M059J (cell line): ENCODE measurements at places on chromosomes 16 and 17.

- DNase-seq: peak; percentile 11
These were observed 572.1 kb upstream of the SALL1 start for GRCh38 chr16:51723036-51723724.

DNA sequence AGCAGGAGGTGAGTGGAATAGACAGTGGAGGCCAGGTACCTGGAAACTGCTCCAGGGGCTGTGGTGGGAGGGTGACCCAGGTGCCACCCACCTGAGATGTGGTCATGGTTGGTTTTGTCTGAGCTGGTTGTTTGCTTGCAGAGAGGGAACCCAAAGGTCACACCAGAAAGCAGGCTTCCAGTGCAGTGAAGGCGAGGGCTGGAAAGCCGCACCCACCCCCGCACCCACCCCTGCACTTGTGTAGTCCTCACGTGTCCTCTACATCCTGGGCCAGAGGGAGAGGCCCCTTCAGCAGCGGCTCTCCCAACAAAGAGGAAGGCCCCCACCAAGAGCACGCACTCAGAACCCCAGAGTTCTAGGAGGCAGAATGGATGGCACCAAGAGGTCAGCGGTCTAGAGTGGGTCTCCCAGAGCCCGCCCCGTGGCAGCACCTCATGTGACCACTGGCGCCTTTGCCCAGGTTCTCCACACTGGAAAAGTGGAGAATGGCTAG is 92.6 kb upstream of the CBX4 start:
- no peak for DNase-seq

GRCh38 chr16:54275956-54276355 is 10.6 kb downstream of the IRX3 start:
- DNase-seq: no peak

GRCh38 chr17:3735515-3735914 is 11.8 kb downstream of the HASPIN start:
- no peak for DNase-seq

DNA sequence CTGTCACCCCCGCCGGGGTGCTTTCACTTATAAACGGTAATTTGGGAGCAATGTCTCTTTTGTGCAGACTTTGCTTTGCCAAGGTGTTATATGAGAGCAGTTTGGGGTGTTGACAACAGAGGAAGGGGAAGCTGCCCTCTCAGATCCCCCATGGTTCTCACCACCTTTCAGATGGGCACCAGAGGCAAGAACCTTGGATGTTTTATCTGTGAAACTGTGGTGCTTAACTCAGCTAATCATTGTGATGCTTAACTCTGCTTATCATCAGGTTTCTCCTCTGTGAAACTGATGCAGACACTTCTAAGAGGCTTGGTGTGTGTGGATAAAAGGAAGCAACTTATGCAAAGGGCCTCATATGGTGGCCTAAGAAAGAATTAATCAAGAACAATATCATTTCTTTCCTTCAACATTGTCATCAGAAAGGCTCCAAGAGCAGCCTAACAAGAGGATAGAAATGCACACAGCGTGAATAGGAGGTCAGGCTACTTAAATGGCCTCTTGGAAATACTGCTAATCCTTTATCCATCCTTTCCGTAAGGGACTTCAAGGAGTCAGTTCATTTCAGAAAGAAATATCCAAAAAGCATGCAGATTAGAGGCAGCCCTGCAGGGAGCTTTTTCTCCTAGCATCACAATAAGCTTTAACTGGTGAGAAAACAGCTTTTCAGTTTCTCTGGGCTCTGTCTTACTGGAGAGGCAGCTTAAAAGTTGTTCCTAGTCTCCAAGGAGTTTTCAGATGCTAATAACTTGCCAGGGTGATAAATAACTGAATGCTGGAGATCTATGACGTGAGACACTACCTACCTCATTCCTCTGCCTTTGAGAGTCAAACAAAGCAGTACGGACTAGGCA is 55.1 kb upstream of the CLEC3A start:
- no peak for DNase-seq

DNA sequence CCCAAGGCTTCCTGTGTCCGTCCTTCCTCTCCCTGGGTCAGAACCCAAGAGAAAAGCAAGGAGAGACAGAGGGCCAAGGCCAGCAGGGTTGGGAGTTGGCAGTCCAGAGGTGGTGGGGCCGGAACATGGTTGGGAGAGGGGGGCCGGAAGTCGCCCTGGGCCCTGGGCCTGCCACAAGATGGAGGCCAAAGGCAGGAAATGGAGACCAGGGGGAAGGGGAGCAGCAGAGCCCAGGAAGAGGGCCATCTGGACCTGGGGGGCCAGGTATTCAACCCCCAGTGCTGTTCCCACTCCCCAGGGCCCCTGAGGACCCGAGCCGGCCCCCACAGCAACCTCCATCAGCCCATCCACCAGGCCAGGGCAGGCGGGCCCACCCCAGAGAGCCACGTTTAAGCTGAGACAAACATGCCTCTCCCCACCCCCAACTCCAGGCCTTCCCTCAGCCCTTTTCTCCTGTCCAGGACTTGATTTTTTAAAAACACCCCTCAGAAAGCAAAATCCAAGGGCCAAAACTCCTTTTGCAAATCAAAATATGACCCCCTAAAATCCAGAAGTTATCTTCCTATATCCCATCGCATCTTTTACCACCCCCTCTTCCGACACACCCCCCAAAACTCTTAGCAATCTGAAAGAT is 4.4 kb upstream of the BCL6B start:
- DNase-seq: no peak

GRCh38 chr16:5025171-5025632 is 8.5 kb downstream of the NAGPA start:
- DNase-seq: no peak
